ENCODE measurements at places on chromosomes 3 and 15. TPM values are rescaled to one million over a fixed set of nuclear protein-coding genes. Genes with fewer than 3 reads are reported as not detected.

DNA sequence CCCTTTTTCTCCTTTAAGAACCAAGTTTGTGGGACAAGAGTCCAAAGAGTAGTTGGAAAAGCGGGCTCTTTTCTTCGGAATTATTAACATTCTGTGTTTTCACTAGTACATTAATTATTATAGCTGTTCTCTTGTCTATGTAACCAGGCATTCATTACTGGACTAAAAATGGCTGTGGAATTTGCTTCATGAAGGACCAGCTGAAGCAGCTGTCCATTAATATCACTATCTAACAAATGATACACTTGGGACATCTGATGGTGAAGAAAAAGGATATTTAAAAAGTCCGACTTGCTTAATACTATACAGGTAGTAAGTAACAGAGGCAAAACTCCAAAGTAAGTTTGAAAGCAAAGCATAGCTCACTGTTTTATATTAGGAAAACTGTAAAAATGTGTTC lies 728.9 kb upstream of the DPPA4 start:
- no peak for DNase-seq

The BFSP2 gene
- not detected for total RNA-seq

- no peak for DNase-seq
Measured at GRCh38 chr3:13018043-13018451, 55.2 kb downstream of the IQSEC1 start.

DNA sequence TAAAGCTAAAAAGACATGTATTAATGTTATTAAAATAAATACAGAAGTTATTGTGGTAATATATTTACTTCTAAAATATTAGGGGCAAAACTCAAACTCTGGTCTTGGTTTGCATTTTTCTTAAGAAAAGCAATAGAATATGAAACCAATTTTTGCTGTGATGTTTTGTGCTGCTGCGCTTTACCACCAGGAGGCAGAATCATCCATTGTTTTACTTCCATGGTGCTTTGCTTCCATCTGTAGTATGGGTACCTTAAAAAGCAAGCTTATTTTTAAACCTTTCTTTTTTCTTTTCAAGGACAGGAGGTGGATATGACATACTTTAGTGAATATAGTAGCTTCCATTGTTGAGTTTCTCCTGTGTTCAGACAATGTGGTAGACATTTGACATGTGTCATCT lies 46.6 kb upstream of the MRPL3 start:
- no peak for DNase-seq

- no peak for DNase-seq
Measured at GRCh38 chr3:49750056-49750455, 26.3 kb upstream of the GMPPB start.

GRCh38 chr15:101028772-101029438 lies 109.7 kb downstream of the LRRK1 start:
- DNase-seq = no peak

The VILL gene
- 19.6 TPM for total RNA-seq

DNA sequence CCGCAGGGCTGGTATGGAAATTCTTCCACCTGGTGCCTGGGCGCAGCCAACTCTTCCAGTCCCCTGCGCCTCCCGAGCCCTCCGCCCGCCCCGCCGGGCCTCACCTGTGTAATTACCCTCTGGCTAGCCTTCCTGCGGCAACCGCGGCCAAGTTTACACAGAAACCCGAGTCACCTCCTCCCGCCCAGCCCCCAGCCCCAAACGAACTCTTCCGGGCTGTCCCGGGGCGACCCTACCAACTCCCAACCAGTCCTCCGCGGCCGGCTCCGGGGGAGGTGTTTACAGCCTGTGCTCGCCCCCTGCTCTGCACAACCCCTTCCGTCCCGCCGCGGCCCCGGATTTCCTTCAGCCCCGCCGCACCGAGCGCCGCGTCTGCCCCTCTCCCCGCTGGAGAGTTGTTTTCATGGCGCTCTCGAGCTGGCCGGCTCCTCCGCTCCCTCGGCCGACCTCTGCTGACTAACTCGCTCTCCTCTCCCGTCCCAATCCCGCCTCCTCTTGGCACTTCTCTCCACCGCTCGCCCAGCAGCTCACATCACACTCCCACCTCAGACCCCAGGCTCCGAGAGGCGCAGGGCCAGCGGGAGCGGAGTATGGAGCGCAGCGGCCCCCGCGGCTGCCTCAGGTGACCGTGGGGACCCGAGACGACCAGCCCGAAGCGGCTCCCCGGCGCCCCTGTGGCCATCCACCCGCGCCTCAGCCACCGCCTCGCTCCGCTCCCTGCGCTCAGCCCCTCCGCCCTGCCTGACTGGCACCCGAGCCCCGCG lies 538 bp downstream of the ATOSA start:
- peak; percentile 71 for DNase-seq

The LCTL gene
- total RNA-seq = not detected

GRCh38 chr3:178435575-178435974 lies 100.7 kb upstream of the KCNMB2 start:
- no peak for DNase-seq

The TMEM212 gene
- total RNA-seq = not detected

The MST1 gene
- 9.1 TPM for total RNA-seq

DNA sequence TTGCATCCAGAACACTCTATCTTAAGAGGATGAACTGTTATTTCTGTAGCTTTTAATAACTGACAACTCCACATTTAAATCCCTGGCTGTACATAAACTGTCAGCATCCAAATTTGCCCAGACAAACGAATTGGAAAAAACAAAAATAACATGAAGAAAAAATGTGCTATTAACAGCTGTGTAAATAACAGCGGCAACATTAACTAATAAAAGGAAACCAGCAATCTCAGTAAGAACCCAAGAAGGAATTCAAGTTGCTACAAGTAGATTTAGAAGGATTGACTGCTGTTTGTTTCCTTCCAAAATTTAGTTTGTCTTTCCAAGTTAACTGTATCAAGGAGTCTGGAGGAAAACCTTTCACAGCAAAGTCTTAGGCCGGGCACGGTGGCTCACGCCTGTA lies 550.6 kb upstream of the MDFIC2 start:
- no peak for DNase-seq

DNA sequence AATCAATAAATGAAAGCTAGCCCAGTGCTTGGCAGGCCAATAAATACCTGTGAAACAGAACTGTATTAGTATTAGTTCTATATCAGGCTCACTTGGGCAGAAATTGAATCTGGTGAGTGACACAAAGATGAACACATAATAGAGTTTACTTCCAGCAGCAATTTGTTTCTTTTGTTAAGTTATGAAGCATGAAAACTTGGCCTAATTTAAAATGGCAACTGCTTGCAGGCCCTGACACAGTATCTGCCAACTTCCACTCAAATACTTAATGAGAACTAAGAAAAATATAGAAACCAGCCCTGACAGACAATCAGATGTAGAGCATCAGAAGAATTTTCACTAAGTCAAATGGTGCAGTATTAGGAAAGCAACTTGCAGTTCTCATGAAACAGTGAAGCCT lies 37.6 kb upstream of the LRIG1 start:
- DNase-seq = no peak

- no peak for DNase-seq
Measured at GRCh38 chr3:123695152-123695551, 110.3 kb upstream of the HACD2 start.

DNA sequence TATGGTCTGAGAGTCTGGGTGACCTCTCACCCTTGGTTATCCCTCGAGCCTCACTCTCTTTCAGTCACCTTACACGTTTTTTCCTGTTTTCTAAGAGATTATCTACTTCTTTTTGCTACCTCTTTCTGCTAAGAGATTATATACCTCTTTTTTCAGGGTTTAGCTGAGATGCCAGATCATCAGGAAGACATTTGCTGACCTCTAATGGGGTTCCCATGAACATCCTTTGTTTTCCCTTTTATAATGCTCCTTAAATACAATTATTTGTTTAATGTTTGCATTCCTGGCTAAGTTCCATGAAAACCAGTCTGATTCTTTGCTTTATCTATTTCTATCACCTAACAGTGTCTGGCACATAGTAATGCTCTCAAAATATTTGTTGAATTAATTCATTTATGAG lies 39.6 kb downstream of the LEKR1 start:
- no peak for DNase-seq

DNA sequence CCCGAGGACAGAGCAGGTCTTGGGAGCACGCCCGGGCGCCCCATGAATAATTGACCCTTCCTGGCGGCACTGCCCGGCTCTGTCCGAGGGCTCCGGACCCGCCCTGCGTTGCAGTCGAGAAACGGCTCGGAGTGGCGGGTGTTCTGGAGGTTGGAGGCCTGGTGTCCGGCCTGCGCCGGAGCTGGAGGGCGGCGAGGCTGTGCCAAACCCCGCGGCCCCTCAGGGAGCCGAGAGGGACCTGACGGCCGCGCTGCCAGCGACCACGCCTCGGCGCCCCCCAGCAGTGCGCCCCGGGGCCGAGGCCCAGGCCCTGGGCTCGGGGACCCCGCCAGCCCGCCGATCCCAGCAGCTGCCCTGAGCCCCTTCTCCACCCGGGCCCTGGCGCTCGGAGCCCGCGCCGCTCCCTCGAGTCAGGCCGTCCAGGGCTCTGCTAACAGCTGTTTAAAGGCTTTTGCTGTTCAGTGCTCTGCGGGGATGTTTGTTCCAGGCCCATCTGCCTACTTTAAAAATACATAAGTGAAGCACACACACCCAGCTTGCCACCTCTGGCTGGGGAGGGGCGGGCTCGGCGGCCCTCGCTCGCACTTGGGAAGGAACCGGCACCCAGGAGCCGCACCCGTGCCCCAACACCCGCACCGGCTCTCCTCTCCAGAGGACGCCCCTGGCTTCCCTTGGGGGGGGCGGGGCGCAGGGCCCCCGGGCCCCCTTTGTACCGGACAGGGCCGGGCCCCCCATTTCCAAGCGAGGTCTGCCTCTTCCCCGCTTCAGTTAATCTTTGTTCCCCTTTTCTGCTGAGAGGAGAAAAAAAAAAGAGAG lies 730 bp upstream of the ZNF710 start:
- peak; percentile 51 for DNase-seq

DNA sequence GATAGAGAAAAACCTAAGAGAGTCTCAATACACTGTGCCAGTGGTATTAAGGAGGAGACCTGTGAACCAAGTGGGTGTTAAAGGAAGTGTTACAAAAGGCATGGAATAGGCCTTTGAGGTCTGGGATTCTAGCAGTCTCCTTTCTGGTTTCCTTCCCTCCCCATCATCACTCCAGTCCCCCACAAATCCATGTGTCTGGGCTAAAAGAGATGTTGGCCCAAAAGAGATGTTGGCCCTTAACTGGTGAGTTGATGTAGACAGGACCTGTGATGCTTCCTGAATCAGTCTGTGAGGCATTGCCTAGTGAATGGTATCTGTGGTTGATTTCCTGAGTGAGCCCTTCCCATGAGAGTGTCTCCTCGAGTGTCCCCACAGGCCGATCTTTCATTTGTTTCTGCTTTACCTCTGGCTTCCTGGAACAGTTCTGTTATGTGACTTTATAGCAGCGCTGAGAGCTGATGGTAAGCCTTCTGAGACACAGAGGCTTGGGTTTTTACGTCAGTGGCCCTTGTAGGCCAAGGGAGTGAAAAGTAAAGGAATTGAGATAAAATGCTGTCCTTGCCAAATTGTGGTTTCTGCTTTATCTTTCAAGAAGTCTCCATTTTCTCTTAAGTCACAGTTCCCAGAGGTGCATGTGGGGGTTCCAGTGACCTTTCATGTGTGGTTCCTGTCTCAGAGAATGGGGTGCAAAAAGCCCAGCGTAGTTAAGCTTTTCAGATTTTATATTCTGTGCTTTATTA lies 87.8 kb downstream of the KLHL25 start:
- peak; percentile 60 for DNase-seq

The ILDR1 gene
- total RNA-seq = not detected

The EXD1 gene
- total RNA-seq = not detected

The CDHR4 gene
- not detected for total RNA-seq

GRCh38 chr15:46328821-46329220 lies 694.0 kb downstream of the SQOR start:
- DNase-seq = no peak

The CORO2B gene
- 0.08 TPM for total RNA-seq

The RARB gene
- not detected for total RNA-seq

The HMCES gene
- 69.5 TPM for total RNA-seq

- DNase-seq = no peak
Measured at GRCh38 chr3:37601832-37602231, 259.8 kb upstream of the CTDSPL start.

- DNase-seq = no peak
Measured at GRCh38 chr15:43376017-43376705, 5.3 kb downstream of the TUBGCP4 start.

- no peak for DNase-seq
Measured at GRCh38 chr3:102747611-102748010, 312.8 kb downstream of the ZPLD1 start.

The ASB14 gene
- total RNA-seq = not detected

GRCh38 chr15:92636401-92636907 lies 19.1 kb downstream of the FAM174B start:
- no peak for DNase-seq

GRCh38 chr3:4063916-4064574 lies 239.1 kb upstream of the SETMAR start:
- DNase-seq = no peak

The SEMA6D gene
- total RNA-seq = not detected

DNA sequence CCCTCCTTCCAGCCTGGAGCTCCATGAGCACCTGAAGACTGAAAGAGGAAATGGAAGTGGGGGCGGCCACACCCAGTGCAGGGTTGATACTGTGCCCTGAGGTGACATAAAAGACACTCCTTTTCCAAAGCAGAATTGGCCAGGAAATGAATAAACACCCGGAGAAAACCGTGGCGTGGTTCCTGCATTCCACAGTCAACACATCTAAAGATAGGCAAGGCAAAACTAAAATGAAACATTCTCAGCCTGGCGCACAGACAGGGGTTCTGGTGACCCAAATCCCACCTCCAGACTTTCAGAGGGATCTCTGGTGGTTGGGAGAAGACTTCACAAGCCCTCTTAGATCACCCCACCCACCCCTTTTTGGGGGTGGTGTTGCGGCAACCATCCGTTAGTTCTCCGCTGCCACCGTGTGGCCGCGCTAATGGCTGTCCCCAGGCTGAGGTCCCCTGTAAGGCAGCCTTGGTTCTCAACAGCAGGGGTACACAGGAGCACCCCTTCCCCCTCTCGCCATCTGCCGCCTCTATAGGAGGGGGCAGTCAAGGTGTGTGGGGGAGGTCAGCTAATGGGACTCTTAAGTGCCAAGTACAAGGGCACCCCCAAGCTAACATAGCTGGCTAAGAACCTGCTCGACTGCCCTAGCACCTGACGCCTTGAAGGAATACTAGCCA lies 2.5 kb upstream of the MST1R start:
- DNase-seq = peak; percentile 62

- no peak for DNase-seq
Measured at GRCh38 chr3:43253294-43253693, 33.0 kb upstream of the SNRK start.

The BRPF1 gene
- 22.0 TPM for total RNA-seq

GRCh38 chr15:52795464-52796227 lies 5.5 kb upstream of the ONECUT1 start:
- DNase-seq = no peak

All from CD8-positive, alpha-beta T cell (primary cell).